ENCODE measurements at places on chromosomes 4 and X.

- DNase-seq: no peak
Observed at GRCh38 chr4:159764343-159764952, 661.6 kb downstream of the RAPGEF2 start.

GRCh38 chrX:153989973-153990655, 17.6 kb downstream of the TMEM187 start:
- no peak for DNase-seq

GRCh38 chr4:10256203-10256602, 139.6 kb upstream of the WDR1 start:
- DNase-seq: no peak

DNA sequence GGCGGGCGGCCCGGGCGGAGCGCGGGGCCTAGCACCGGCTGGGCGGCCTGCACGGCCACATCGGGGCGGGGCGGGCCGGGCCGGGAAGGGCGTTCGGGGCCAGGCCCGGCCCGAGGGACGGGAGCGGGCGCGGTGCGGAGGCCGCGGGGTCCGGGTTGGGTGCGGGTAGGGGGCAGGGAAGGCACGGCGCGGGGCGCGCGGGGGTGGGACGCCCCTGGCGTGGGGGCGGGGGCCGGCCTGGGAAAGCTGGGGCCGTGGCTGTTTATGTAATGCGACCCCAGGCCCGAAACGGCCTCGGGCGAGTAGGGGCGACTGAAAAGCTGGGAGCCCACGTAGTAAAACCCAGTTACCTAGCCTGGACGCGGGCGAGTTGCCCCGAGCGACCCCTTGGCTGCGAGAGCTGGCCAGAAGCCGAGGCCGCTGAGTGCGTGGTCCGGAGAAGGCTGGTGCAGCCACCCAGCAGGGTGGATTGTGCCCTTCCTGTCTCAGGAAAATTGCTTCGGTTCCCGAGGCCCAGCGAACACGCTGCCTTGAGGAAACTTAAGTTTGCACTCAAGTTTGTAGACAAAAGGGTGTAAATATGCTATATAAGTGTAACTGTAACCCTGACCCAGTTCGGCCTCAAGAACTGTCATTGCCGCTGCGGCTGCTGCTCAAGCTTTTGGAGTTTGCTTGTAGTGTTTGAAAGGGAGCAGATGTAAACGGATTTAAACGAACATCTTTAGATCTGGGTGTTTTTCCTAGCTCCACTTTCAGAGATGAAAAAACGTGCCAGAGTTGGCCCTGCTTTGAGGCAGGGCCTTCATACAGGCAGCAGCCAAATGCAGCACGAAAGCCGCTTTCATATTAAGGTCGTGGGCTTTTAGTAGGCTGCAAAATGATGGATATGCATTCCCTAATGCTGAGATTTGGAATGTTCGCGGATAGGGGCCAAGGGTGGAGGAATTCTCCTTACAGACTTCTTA, 674 bp downstream of the SEC24B start:
- peak; percentile 18 for DNase-seq

DNA sequence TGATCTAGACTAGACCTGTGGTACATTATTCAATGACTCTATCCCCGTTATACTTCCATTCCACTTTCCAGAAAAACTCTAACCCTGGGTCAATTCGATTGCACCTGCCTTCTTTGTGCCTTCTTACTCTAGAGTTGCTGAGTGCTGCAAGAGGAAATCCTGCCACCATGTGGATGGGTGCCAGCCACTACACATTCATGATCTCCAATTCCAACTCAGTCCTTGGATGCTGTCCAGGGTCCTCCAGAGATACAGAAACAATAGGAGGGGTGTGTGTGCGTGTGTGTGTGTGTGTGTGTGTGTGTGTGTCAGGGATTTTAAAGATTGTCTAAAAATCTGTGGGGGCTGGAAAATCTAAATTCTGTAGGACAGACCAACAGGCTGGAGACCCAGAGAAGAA, 42.9 kb upstream of the INTS6L start:
- peak; percentile 10 for DNase-seq

DNA sequence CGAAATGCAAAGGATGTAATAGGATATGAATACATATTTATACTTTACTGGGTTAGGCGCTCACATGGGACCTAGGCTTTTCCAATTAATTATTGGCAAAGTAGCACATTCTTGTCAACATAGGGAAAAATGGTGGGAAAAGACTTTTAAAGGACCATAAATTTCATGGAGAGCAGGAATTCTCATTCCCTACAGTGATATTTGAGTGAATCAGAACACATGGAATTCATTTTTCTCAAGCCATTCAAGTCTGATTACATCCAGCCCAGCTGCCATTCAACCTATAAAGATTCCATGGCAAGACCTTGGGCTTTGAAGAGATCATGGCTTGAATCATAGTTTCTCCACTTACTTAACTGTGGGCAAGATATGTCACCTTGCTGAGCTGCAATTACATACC, 150.4 kb downstream of the SOWAHB start:
- no peak for DNase-seq

GRCh38 chr4:147590249-147590920, 26.8 kb upstream of the TMEM184C start:
- DNase-seq: no peak

- DNase-seq: peak; percentile 86
Observed at GRCh38 chrX:1468250-1468772, 15.6 kb upstream of the ASMTL start.

GRCh38 chr4:159677521-159677920, 574.6 kb downstream of the RAPGEF2 start:
- DNase-seq: no peak

- no peak for DNase-seq
Observed at GRCh38 chrX:38941675-38942074, 140.4 kb downstream of the MID1IP1 start.

GRCh38 chr4:76590798-76591281, 155.8 kb downstream of the SHROOM3 start:
- DNase-seq: no peak

DNA sequence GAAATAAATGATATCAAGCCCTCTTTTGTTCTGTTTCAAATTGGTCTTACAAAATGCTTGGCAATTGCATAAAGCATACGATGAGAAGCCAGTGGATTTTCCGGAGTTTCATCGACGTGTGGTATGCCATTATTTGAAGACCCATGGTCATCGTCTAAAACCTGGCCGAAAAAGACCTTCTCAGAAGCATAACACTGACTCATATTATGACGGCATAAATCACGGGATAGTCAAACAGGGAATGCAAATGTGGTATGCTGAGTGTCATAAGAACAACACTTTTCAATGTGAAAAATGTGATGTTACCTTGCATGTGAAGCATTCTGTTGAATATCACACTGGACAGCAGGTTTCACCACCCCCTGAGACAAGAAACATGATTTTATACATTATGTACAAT, 695.2 kb downstream of the GRXCR1 start:
- DNase-seq: no peak

DNA sequence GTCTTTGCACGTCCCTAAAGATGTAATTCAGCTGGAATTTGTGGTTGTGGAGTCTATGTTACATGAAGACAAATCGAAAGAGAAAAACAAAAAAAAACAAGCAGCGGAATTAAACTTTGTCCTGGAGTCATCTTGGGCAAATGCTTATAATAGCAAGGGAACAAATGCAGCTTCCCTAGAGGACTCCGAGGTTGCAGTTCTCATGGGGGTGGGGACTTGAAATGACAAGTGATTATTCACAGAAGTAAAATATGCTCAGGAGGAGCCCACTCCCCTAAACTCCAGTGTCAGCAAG, 362.4 kb downstream of the ARHGAP24 start:
- DNase-seq: no peak

DNA sequence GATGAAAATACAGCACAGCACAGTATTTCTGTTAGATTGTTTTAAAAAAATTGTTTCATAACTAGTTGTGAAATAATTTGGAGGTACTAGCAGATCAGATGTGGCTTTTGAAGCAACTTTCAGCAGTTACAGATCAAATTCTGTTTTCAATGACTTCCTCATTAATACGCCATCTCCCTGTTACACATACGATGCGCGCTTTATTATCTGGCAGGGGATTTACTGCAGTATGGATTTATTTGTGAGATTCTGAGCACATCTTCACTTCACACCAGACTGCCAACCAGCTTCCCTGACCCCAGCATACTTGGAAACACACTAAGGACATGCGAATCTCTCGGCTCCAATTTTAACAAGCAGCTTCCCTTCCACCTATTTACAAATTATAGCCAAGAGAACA, 235.5 kb upstream of the DIAPH2 start:
- no peak for DNase-seq
